ENCODE measurements at places on chromosomes 2 and 18.
A peak's percentile ranks its signal among the peaks of the same experiment; 100 is the strongest.

- DNase-seq, result no peak
Observed at GRCh38 chr2:152005607-152006006, 93.2 kb downstream of the CACNB4 start.

GRCh38 chr18:70507970-70508369 is 219.1 kb downstream of the SOCS6 start:
- DNase-seq, result no peak

DNA sequence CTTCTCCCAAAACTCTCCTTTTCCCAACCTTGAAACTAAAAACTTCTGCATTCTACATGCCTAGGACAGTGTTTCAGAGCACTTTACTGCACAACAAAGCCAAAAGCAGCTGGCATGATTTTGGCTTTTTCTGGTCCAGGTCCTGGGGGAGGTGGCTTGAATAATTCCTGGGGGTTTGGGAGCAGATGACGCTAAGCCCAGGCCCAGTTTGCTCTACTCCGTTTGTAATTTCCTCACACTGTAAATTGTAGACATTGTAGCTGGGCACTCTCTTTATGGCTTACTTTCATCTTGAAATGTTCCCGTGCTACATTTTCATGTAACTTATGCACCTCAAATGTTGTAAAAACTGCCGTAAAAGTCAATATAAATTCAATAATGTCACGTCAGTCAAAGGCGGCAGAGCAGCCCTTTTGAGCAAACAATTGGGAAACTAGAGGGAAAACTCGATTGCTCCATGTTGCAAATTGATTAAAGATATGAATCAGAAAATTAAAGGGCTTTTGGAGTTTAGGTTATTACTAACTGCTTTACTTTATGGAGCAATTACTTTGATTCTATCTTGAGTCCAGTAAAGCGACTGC is 373.2 kb upstream of the SLC14A2 start:
- no peak for DNase-seq

DNA sequence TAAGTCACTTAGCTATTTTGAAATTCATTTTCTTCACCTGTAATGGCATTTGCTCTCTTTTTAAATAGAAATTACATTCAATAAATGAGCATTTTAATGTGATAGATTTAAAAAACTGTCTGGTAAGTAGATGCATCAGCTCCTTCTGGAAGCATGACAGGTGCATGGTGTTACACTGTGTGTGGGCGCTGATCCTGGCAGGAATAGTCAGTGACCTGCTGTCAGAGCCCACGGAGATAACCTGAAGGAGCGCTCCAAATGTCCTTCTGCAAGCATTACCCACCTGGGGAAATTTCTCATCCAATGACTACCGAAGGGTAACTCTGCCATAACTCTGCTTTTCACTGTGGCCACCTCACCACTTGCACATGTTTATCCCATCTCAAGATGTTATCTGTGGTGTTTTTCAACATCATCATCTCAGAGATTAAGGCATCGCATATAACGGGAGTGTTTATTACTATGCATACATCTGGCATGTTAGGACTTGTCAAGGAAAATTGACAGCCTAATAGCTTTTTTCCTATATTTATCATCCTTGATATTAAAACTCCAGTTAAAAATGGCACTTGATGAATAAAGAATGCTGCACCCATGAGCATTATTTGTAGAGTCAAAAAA is 637.3 kb downstream of the ERBB4 start:
- no peak for DNase-seq

DNA sequence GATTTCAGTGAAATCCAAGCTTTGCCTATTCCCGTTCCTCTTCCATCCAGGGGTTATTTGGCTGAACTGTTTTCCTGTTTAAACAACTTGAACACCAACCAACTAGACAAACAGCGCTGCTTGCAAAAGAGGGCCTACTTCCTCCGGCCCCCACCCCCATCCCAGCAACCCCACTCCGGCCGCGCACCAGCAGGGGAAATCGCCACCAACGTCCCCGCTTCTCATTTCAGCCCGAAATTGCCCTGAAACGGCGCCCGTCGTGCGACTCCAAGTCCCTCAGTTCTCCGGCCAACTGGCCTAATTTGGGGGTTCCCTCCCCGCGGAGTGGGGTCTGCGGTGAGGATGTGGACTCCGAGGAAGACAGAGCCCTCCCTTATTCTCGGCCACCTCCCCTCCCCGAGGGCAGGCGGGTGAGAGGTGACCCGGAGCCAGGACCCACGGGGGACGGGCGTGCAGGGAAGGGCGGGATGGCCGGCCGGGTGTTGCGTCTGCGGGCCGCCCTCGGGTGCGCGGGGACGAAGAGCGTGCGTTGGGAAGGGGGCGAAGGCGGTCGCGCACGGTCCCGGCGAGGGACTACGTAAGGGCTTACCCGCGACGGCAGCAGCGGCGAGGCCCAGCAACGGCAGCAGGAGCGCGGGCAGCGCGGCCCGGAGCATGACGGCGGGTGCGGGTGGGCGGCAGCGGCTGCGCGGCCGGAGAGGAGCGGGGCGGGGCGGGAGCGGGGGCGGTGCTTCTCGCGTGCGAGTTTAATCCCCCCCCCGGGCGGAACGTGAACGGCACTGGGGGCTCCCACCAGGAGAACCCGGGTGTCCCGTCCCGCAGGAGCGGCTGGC is at the start of gene CD302:
TSS of gene CD302 (minus strand) at position 666 of the 833 bp plus-strand sequence. CDS start at position 656, 10 bp downstream.
- DNase-seq, result peak; percentile 47

- DNase-seq, result no peak
Observed at GRCh38 chr18:35241448-35241804, 592 bp downstream of the ZNF397 start.

- no peak for DNase-seq
Observed at GRCh38 chr2:9762164-9762563, 81.1 kb upstream of the TAF1B start.

GRCh38 chr2:205931388-205931787 is 154.6 kb downstream of the INO80D start:
- DNase-seq, result no peak

- no peak for DNase-seq
Observed at GRCh38 chr18:23902396-23902795, 112.2 kb upstream of the TTC39C start.

DNA sequence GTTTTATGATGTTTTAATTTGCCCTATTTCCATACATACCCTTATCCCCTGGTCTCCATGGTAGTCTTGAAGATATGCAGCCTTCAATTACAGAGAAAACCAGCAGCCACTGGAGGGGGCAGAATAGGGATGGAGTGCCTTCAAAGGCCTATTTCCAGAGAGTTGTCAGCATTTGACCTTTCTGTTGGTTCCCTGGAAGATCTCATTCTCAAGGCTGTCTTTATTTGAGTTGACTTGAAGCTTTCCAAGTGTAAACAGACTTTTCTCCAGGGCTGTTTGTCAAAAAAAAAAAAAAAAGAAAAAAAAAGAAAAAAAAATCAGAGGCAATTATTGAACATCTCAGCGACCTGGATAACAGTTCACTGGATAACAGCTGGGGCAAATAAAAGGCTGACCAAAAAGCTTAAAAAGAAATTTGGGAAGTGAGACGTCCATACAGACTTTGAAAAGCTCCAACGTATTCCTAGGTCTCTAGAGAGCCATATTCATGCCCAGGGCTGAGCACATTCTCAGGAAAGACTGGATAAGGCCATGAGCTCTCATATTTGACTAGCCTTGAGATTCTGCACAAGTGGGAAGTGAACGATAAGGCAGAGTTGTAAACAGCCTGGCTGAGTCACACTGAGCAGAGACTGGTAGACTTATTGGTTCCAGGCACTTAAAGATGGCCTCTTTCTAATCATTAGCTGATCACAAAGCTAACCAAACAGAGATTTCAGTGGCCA is 126.6 kb downstream of the VAPA start:
- DNase-seq, result no peak

GRCh38 chr2:166768393-166769123 is 119.7 kb upstream of the XIRP2 start:
- no peak for DNase-seq

DNA sequence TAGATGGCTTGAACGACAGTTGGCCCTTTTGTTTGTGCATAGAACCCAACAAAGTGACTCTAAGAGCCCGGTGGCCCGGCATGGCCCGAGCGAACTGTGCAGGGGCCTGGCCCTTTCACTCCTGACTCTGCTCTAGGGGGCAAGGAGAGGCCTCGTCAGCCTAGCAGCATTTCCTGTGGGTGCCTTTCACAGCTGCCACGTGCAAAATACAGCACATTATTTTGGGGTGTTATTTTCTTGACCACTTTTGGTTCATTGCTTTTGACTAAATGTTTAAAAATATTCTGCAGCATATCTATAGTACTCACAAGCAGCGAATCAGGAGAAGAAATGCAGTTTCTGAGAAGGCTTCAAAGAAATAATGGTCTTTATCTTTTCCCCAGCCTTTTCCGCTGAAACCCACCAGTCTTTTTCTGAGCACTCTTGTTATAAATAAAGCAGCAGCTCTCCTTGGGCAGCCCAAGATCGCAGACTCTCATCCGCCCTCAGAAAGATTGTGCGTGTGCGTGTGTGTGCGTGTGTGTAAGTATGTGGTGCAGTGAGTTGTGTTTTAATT is 31.3 kb downstream of the DGKD start:
- peak; percentile 39 for DNase-seq
